ENCODE measurements at places on chromosomes 4 and X. TPM values are rescaled to one million over a fixed set of nuclear protein-coding genes. Genes with fewer than 3 reads are reported as not detected.

GRCh38 chr4:183903021-183903760 lies 1.9 kb upstream of the STOX2 start:
- no peak for DNase-seq

TMEM271 gene
- not detected for total RNA-seq

GDI1 gene
- total RNA-seq: 117 TPM

DNA sequence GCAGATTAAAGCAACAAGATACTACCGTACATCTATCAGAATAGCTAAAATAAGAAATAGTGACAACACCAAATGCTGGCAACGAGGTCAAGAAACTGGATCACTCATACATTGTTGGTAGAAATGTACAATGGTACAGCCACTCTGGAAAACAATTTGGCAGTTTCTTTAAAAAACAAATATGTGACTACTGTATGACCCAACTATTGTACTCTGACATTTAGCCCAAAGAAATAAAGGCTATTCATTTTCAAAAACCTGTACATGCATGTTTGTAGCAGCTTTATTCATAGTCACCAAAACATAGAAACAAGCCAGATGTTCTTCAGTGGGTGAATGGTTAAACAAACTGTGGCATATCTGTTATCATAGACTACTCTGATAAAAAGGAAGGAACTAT lies 8.2 kb downstream of the CLCN3 start:
- no peak for DNase-seq

WNK3 gene
- total RNA-seq: 0.13 TPM

DNA sequence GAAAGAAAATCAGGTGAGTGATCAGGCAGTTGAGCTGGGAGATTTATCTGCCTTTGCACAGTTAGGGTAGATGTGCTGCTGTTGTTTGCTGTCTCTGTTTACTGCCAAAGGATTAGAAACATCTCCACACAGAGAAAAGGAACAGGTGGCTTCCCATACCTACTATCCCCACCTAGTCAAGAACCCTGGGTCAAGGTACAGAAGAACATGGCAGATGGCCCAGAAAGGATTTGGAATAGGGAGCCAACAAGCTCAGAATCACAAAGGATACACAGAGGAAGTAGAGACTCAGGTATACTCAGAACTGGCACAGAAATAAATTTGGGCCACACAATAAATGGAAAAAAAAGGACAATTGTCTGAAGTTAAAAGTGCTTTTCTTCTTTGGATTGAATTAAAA lies 64.3 kb downstream of the TIGD2 start:
- no peak for DNase-seq

DNA sequence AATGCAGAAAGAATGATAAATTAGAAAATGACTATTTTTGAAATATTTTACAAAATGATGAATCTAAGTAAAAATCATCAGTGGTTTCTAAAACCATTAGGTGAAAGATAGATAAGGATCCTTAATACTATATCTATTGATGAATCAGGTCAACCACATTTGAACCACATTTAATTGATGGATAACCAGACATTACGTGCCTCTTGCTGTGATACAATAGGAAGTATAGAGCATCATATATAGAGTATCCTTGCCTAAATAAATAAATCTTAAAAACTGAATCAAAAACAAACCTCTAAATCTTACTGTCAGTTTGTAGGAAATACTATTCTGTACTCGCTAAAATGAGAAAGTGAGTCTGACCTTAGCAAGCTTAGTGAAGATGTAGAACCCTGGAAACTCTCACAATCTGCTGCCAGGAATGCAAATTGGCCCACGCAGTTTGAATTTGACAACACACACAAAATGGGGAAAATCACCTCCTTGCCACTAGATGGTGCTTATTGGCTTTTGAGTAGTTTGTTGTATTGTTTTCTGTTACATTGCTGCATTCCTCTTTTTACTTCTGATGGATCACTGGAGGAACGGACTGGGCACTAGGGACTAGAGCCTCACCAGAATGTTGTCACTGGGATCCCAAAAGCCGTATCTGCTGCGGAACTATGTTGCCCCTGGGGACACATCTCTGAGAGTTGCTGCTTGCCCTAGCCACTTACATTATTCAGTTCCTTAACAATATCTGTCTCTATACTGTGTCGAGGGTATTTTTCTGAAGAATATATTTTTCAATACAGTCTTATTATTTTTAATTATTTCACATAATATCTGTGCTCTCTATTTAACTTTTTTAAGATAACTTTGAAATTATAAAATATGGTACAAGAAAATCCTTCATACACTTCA lies 25.4 kb upstream of the SLAIN2 start:
- DNase-seq: peak; percentile 21

GRCh38 chr4:52106191-52106590 lies 55.1 kb downstream of the SPATA18 start:
- no peak for DNase-seq

DNA sequence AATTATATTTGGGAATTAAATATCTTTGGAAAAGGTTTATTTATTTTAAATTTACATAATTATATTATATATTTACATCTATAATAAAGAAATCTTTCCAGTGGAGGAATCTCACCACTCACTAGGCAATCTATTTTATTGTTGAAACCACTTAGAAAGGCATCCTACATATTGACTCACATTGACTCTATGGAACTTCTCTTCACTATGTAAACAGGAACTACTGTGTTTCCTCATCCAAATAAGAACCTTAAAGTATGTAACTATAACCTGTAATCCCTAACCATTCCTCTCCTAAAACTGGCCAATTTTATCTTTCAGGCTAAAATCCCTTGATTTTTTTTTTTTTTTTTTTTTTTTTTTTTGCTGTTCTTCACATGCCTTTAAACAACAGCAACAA lies 268.7 kb downstream of the MAPK10 start:
- no peak for DNase-seq

MGARP gene
- total RNA-seq: not detected

ADAM29 gene
- total RNA-seq: not detected

GRCh38 chrX:147894366-147894963 lies 17.3 kb upstream of the FMR1 start:
- DNase-seq: no peak

- DNase-seq: no peak
These were observed 349.9 kb downstream of the FBXW7 start for GRCh38 chr4:152185786-152186550.

GABRG1 gene
- total RNA-seq: not detected

Data from activated CD4-positive, alpha-beta memory T cell treated with anti-CD3 and anti-CD28 coated beads, Interleukin-2, amount 10 ng/mL, durations not matched to agents 7 days and 5 days (primary cell).